ENCODE measurements at places on chromosomes 5 and 9. TPM values are rescaled to one million over a fixed set of nuclear protein-coding genes. Genes with fewer than 3 reads are reported as not detected.

Gene GKAP1
- 2.7 TPM for total RNA-seq

Gene NANS
- total RNA-seq, result 133 TPM

Gene GRXCR2
- not detected for total RNA-seq

Gene BSPRY
- total RNA-seq, result not detected

Gene PCDHA3
- total RNA-seq, result 0.18 TPM

Gene TRPM6
- total RNA-seq, result 0.07 TPM

Gene SGCD
- not detected for total RNA-seq

Gene GABRA1
- total RNA-seq, result not detected

Gene LCN12
- total RNA-seq, result not detected

Gene NUTM2F
- not detected for total RNA-seq

Gene WNK2
- total RNA-seq, result not detected
